ENCODE measurements at places on chromosomes 12 and 14.

DNA sequence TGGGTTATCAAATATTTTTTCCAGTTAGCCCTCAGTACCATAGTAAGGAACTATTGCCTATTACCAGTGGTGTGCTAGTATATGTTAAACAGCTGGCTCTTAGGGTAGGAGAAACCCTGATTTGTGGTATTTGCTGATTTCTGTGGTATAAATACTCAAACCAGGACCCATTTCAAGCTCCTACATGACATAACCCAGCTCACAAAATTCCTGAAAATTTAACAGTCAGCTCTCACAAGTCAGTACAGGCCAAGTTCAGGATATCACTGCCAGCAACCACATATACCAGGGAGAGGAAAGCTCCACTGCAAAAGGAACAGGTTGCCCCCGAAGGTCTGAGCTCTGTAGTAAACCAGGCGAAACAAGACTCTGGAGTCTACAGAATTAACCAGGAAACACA is 315.3 kb downstream of the NOVA1 start:
- no peak for DNase-seq

GRCh38 chr12:25269701-25270100 is 19.0 kb upstream of the KRAS start:
- DNase-seq: no peak

GRCh38 chr14:74478996-74479635 is 14.0 kb downstream of the NPC2 start:
- DNase-seq: no peak

- no peak for DNase-seq
Observed at GRCh38 chr12:31828071-31828470, 99.2 kb upstream of the AMN1 start.

GRCh38 chr14:20697273-20698017 is 8.9 kb downstream of the ANG start:
- peak; percentile 74 for DNase-seq

GRCh38 chr14:103708750-103709187 is 6.5 kb downstream of the XRCC3 start:
- DNase-seq: no peak

- no peak for DNase-seq
Observed at GRCh38 chr14:85728476-85729065, 198.6 kb downstream of the FLRT2 start.

DNA sequence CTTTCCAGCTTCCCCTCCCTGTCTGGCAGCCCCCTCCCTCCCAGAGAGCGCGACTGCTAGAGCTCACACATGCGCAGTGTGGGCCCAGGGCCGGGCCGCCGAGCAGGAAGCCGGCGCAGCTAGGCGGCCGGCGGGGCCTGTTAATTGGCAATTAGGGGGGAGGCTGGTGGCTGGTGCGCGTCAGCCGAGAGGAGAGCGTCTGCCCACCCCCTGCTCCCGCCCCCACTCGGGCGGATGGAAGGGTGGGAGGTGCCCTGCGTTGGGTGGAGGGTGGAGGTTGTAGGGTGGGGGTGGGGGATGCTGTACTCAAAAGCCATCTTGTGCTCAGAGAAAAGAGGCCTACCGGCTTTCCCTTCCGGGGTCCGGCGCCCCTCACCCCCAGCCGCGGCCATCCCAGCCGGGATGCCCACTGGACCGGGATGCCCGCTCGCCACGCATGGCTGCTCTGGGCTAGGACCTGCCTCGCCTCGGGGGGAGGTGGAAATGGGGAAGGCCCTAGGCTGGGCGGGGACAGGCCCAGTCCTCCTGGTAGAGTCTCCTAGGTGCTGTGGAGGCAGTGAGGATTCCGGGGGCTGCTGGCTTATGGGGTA is 9.2 kb downstream of the HOXC8 start:
- DNase-seq: peak; percentile 65

DNA sequence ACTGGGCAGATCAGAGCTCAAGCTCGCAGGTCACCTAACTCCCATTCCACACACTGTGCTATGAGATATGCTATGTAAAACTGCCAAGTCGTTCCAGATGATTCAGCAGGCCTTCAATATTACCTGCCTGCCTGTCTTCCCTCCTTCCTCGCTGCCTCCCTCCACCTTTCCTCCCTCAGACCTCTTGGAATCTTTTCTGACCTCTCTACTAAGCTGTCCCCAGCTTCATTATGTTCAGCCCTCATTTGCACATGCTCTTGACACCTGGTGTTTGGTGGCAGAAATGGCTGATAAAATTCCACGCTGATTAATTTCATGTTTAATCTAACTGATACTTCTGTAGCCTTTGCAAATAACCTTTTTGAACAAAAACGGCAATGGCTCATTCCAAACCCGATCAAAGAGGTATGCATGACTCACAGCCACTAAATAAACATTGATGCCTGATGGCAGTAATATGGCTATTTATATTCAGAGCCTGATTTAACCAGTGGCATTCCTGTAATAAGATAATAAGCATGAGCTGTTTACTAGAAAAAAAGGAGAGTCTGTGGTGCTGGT is 130.8 kb upstream of the EGLN3 start:
- no peak for DNase-seq

- DNase-seq: no peak
Observed at GRCh38 chr14:69667938-69668335, 56.5 kb downstream of the SUSD6 start.

- no peak for DNase-seq
Observed at GRCh38 chr14:101006008-101006407, 102.5 kb upstream of the RTL1 start.

DNA sequence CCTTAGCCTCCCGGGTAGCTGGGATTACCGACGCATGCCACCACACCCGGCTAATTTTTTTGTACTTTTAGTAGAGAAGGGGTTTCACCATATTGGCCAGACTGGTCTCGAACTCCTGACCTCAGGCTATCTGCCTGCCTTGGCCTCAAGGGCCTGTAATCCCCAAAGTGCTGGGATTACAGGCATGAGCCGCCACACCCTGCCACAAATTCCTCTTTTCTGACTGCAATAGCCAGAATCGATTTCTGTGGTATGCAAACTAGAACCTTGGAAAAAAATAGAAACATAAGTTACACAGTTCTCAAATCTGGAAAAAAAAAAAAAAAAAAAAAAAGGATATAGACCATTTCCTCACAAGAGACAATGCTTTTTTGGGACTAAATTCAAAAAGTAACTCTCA is 184.6 kb upstream of the EGLN3 start:
- DNase-seq: no peak

DNA sequence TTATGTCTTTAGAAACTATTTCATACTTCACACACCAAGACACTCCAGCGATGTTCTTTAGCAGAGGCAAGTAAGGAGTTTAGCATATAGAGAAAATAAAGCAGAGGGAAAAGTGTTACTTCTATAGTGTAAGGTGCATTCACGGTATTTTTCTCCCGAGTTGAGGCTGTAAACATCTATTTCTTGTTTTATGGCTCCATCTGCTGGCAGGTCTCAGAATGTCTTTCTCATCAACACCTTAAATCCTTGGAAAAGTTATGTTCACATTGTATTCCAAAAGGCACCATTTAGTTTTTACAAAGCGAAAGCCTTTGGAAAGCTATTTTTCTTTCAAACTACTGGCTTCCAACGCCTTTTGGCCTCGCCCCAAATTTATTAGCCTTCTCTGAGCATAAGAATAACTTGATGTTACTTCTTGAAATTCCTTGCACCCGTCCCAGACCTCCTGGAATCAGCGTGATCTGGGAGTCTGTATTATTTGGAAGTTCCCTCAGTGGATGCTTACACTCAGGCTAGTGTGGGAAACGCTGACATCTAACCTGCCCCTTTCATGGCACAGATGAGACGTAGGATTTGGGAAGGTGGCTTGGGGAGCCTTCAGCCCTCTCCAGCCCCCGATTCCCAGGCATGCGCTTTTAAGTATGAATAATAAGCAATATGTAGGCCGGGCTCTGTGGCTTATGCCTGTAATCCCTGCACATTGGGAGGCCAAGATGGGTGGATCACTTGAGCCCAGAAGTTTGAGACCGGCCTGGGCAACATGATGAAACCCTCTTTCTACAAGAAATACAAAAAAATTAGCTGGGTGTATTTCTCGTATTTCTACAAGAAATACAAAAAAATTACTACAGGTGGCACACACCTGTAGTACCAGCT is 1.9 kb upstream of the PIWIL1 start:
- peak; percentile 14 for DNase-seq

GRCh38 chr12:121849665-121850064 is 9.0 kb downstream of the HPD start:
- no peak for DNase-seq

GRCh38 chr14:66003082-66003730 is 483.0 kb upstream of the CCDC196 start:
- DNase-seq: no peak

DNA sequence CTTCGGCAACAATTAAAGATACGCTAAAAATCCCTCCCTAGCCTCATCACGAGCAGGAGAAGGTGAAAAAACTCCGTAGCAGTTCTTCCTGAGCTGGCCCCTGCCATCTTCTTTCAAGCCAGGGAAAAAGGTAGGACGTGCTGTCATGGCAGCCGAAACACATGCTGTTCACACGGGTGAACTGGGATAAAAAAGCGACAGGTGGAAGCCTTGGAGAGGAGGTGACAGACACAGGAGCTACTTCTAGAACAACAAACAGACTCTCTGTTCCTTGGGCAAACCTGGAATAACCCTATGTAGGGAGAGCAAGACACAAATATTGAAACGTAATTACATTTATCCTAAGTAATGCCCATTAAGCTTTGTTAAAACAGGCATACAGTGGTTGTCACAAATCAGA is 81.3 kb downstream of the KCNK10 start:
- no peak for DNase-seq

GRCh38 chr14:72528059-72528862 is 365.6 kb downstream of the DPF3 start:
- no peak for DNase-seq

- DNase-seq: no peak
Observed at GRCh38 chr14:83085725-83086124, 1552.1 kb upstream of the SEL1L start.

- DNase-seq: peak; percentile 16
Observed at GRCh38 chr14:54669721-54670561, 103.0 kb downstream of the SAMD4A start.

DNA sequence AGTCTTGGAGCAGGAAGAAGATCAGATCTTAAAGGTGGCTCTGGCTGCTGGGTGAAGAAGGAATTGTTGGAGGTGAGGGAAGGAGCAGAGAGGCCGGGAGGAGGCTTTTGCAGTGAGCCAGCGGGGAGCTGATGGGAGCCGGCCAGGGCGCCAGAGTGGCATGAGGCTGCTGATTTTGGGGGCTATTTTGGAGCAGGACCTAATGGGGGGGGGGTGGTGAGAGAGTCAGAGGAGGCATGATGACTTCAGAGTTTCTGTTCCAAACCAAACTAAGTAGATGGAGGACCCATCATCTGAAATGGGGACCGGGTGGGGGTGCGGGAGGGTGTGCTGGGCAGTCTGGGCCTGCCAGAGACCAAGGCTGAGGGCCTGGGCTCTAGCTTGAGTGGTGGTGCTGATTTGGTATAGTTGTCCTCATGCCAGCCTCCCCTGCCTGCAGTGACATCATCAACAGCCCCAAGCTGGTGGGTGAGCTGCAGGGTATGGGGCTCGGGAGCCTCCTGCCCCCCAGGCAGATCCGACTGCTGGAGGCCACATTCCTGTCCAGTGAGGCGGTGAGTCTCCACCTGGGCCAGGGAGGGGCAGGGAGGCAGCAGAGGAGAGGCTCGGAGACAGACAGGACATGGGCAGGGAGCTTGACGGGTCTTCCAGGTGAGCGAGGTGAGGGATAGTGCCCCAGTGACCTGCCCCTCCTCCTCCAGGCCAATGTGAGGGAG is 6.2 kb downstream of the TNFAIP2 start:
- no peak for DNase-seq

GRCh38 chr14:64926398-64926995 is 12.2 kb downstream of the CHURC1 start:
- DNase-seq: no peak

GRCh38 chr12:110743571-110744093 is 941 bp upstream of the PPP1CC start:
- no peak for DNase-seq

DNA sequence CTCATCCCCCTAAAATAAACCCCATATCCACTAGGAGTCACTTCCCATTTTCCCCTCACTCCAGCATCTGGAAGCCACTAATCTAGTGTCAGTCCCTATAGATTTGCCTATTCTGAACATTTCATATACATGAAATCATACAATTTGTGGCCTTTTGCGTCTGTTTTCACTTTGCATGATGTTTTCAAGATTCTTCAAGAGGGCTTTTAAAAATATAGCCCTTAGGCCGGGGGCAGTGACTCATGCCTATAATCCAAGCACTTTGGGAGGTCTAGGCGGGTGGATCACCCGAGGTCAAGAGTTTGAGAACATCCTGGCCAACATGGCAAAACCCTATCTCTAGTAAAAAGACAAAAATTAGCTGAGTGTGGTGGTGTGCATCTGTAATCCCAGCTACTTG is 104.7 kb downstream of the VEZT start:
- DNase-seq: no peak

- DNase-seq: no peak
Observed at GRCh38 chr12:6084969-6085450, 39.5 kb downstream of the VWF start.

GRCh38 chr12:62774794-62775193 is 160.2 kb downstream of the PPM1H start:
- DNase-seq: no peak

DNA sequence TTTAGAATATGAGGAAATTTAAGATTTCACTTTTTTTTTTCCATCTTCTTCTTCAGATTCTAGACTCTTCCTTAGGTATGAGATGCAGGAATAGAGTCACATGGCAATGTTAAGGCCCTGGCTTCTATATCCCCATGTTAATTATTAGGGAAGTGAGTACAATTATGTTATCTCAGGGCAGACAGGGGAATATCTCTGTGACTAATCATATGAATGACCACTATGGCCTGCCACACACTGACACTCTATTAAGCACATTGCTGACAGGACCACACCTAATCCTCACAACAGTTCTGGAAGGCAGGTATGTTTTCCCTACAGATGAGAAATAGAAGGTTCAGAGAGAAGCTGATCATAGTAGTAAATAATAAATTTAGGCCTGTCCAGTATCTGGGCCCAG is 69.4 kb upstream of the PTPRQ start:
- DNase-seq: no peak

- DNase-seq: no peak
Observed at GRCh38 chr14:94110552-94111181, at the start of gene IFI27. TSS of gene IFI27 (plus strand) at chr14:94110736.

DNA sequence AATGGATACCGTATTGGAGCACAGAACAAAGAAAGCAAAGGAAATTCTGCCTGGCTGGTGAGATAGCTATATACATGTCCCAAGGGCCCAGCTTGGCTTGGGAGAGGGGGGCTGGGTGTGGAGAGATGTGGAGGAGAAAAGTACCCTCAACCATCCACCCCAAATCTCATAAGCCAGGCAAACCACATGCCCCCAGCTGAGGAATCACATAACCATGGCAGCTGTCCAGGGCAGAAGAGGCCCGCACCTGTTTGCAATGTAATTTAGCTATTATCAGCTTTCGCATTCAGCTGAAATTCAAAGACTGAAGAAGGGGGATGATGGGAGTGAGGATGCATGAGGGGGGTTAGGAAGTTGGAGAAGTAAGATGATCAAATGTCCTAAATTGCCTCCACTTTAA is 196.1 kb downstream of the TBX5 start:
- DNase-seq: no peak

- DNase-seq: peak; percentile 50
Observed at GRCh38 chr14:100147181-100147631, 12.2 kb downstream of the DEGS2 start.
